ENCODE measurements at places on chromosomes 7 and 10.

DNA sequence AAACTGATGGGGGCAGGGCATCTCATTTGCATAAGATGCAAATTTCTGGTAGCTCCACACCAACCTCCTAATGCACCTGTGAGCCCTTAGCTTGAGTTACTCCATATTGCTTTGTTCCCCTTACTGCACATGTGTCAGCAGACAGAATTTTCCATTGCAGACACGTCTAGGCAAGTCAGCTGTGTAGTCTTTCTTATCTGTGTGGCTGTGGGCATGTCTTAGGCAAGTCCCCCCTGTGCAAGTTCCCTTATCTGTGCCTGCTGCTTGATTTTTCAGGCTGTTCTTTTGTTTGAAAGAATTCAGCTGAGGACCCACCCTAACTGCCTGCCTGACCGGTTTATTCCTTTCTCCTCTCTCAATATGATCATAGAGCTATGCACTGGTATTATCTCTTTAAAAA, 28.5 kb upstream of the TRIM24 start:
- peak; percentile 77 for DNase-seq

GRCh38 chr7:143882020-143882603, 19.9 kb downstream of the TCAF1 start:
- no peak for DNase-seq

DNA sequence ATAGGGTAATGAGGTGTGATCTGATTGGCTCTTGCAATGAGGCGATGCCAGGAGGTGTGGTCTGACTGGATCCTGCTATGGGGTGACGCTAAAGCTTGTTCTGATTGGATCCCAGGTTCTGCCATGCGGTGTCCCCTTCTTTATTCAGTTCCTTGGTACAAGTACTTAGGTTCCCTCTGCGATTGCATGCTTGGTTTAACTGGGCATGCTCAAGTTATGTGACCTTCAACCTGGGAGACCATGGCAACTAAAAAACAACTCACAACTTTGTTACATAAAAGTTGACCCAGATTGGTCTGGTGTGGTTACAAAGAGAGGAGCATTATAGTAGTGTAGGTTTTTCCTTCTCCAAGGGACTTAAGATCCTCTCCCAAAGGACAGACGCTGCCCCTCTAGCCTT, 49.5 kb upstream of the DNAJC1 start:
- no peak for DNase-seq

GRCh38 chr7:121419201-121420148, 23.4 kb upstream of the FAM3C start:
- no peak for DNase-seq

DNA sequence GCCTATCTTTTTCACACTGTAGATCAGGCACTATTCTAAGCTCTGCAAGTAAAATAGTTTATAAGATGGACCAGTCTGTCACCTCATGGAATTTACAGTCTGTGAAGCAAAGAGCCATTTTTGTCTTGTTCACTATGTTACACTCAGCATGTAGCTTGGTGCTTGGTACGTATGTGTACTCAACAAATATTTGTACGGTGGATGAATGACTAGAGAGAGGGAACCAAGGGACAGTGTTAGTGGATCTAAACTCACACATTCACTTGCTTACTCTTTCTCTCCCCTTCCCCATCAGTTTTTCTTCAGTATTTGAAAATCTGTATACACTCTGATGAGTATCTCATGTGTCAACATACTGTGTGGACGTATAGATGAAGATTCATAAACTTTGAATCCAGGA, 45.9 kb downstream of the PTF1A start:
- no peak for DNase-seq

DNA sequence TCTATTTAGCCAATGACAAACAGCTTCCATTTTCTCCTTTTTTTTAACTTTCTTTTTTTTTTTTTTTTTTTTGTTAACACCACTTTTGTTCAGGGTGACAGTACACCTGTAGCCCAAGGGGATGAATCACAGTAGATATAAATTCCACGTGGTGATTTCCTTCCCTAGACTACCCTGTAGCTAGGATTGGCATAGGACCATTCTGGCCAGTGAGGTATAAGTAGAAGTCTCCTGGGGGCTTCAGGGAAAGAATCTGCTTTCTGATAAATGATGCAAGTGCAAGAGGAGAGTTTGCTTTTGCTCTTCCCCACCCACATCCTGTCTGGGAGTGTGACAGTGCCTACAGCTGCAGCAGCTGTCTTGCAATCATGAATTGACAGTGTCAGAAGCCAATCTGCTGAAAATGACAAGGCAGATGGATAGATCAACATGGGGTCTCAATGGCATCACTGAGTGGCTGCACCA, 63.2 kb upstream of the TOMM7 start:
- no peak for DNase-seq

DNA sequence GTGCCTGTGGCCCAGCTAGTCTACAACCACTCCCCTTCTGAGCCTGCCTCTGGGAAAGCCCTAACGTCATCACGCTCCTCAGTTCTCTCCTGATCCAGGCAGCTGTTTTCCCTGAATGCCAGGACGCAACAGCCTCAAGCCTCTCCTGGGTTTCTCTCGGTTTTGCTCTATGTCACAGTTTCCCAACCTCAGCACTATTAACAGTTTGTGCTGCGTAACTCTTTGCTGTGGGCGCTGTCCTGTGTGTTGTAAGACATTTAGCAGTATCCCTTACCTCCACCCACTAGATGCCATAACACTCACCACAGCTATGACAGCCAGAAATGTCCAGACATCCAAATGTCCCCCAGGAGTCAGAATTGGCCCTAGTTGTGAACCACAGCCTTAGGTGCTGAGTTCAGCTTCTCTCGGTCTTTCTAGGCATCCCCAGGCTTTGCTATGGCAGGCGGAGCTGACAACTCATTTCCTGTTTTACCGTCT, 226.3 kb upstream of the NPVF start:
- no peak for DNase-seq

DNA sequence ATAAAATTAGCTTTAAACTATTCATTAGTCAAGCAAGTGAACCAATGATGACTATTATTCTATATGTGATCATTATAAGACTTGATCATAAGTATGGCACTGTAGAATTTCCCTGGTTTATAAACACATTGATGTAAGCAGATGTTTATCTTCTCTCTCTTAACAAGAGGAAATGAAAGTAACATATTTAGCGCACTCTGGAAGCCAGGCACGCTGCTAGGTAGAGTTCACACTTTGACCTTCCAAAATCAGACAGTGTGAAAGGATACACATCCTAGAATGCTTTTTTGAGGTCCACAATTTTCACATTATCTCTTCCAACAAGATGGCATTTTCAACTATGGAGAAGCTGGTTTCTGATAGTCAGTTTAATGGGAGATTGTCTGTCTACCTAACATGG, 529.4 kb upstream of the IGFBP3 start:
- no peak for DNase-seq

DNA sequence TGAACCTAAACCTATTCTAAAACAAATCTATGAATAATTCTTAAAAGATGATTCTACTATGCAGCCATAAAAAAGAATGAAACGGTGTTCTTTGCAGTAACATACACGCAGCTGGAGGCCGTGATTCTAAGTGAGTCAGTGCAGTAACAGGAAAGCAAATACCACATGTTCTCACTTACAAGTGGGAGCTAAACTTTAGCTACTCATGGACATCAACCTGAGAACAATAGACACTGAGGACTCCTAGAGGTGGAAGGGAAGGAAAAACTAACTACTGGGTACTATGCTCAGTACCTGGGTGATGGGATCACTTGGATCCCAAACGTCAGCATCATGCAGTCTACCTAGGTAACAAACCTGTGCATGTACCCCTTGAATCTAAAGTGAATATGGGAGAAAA, 575.0 kb upstream of the MGMT start:
- no peak for DNase-seq

DNA sequence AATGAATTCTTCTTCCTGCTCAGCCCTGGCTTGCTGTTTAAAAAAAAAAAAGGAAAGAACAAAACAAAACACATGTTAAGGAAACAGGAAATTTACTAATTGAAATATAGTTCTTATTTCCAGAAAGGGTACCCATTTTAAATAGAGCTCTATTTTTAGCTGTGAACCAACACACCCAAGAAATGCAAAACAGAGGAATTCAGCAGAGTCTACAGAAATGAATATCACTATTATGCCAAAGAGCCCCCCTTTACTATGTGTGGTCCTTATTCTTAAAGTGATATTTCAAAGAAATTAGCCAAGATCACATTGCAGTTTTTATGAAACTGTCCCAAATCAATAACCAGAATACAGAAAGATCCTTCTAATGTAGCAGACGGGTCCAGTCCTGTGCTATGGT, 53.7 kb downstream of the CCDC6 start:
- DNase-seq, result no peak

DNA sequence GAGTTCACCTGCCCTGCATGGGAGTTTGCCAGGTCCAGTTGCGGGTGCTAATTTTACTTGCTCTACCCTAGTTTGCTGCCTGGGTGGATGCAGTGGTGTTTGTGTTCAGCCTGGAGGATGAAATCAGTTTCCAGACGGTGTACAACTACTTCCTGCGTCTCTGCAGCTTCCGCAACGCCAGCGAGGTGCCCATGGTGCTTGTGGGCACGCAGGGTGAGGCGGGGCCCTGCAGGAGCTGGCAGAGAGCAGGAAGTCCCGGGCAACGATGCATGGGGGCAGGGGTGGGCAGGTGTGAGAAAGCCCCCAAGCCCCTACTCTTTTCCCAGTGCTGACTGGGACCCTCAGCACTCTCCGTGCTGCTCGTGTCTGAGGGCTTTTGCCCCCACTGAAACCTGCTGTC, 31.3 kb downstream of the AGAP3 start:
- DNase-seq, result no peak

DNA sequence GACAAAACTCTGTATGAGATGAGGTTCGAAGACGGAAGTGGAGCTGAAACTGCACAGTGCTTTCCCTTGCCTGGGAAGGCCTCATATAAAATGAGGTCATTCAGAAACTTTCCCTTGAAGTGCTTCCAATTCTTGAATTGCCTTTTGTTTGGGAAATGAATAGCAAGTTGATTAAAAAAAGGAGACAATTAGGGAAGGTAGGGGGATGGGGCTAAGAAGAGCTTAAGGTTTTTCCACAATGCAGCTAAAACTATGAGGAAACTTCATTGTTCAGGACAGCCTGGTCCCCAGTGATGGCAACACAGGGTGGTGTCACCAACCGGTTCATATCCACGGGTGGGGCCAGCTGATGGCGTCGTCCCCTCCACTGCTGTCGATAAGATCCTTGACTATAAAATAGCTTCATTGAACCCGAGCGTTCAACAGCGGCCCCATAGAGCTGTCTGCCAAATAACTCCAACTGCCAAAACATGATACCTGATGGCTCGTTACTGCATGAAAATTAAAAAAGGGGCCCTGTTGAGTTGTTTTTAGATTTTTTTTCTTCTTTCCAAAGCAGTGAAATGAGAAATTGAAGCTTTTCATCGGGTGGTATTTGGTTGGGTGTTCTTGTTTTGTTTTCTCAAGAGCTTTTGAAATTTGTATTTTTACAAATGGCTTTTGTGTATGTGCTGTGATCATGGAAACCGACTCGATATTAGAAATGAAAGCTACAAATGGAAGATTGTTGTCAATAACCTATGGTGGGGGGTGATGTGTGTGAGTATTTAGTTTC, 2.8 kb upstream of the CELF2 start:
- DNase-seq, result no peak

GRCh38 chr10:95841661-95842498, 65.9 kb upstream of the CC2D2B start:
- peak; percentile 83 for DNase-seq

DNA sequence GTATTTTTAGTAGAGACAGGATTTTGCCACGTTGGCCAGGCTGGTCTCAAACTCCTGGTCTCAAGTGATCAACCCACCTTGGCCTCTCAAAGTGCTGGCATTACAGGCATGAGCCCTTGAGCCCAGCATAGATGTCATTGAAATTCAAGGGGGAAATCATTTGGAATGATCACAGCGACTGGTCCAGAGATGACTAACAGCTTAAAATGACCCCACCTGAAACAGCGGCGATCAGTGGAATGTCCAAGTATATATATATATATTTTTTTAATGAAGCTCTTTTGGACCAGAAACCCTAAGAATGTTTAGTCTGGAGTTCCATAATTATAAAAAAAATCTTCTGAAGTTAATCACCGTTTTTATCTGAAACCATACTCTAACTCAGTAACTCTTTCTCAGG, 12.5 kb upstream of the AKR1E2 start:
- no peak for DNase-seq

- no peak for DNase-seq
Measured at GRCh38 chr10:31484431-31485135, 165.6 kb downstream of the ZEB1 start.

GRCh38 chr10:127928021-127928806, 21.3 kb downstream of the PTPRE start:
- DNase-seq, result no peak

GRCh38 chr10:66538371-66538770, 387.5 kb upstream of the LRRTM3 start:
- DNase-seq, result no peak

- DNase-seq, result no peak
Measured at GRCh38 chr10:124213899-124214510, 120.6 kb upstream of the CHST15 start.

GRCh38 chr10:121766426-121766825, 161.4 kb downstream of the ATE1 start:
- no peak for DNase-seq

DNA sequence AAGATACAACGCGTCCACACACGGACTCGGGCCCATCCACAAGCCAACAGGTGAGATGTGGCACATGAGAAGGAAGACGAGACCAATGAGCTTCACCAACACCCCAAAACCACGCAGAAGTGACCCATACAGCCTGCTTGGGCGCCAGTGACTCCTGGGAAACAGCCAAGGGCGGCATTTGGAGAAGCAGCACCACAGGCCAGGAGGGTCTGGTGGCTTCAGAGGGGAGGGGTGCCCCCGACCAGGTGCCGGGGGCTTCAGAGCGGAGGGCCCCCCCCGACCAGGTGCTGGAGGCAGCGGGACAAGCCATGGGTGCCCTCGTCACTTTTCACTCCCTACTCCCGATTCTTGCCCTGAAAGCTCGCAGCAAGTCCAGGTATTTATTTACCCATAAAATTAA, 140.1 kb downstream of the DIP2C start:
- DNase-seq, result no peak

GRCh38 chr10:25038325-25038724, 21.9 kb downstream of the THNSL1 start:
- no peak for DNase-seq

DNA sequence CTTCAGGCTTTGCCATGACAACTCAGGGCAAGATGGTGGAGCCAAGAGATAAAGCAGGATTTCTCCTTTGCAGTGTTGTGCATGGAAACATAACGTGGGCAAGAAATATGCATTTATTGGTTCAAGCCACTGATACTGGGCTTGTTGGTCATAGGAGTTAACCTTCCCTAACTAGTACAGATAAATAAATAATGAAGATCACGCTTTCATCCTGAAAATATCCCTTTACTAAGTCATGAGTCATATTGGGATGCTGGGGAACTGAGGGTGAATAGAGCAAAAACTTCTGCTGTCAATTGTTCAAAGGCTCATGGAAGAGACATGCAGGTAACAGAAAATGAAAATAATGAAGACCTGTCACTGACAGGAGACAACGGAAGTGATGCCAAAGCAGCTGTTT, 55.5 kb downstream of the TES start:
- DNase-seq, result no peak
